ENCODE measurements at places on chromosomes 2 and 18.
A peak's percentile ranks its signal among the peaks of the same experiment; 100 is the strongest.

DNA sequence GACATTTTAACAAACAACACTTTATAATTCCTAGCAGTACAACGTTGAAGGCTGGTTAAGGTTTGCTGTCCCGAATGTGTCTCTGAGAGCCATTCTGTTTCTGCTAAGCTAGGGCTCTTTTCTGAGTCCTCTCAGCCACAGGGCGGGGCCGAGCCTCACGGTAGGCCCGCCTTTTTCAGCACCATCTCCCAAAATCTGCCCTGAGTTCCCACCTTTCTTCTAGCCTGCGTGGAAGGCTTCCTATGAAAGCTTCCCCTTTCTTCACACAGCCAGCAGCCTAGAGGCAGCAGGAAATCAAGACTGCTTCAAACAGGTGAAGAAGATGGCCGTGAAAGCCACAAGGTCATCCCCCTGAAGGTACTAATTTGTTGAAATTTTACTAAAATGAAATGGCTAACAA, 255.5 kb downstream of the CDH2 start:
- DNase-seq, result no peak

DNA sequence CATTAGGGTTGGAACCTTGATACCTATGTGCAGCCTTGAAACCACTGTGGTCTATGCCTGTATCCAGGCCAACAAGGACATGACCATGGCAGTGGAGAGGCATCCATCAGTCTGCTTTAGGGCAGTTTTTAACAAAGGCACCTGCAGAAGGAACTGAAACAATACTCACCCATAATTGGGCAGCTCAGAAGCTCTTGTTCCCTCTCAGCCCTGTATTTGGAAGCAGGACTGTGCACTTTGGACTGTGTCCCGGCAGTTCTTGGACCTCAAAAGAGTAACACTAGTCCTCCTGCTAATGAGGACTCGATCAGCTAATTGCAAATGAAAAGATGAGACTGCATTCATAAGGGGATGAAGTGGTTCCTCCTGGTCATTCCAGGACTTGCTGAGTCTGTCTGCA, 500.2 kb upstream of the TNP1 start:
- peak; percentile 27 for DNase-seq

DNA sequence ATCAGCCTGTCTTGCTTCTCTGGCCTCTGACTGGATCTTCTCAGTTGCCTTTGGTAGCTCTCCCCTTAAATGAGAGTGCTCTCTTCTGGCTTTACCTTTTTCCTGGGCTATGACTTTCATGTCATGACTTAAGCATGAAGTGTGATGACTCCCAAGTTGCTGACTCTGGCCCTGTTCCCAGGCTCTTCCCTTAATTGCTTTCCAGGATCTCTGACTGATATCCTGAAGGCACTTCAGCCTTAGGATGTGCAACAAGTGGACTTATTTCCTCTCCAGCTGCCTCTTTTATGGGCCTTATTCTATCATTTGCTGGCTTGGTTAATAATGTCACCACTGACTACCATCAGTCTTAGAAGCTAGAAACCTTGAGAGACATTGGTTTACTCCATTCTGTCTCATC, 17.4 kb downstream of the SEMA4F start:
- no peak for DNase-seq

DNA sequence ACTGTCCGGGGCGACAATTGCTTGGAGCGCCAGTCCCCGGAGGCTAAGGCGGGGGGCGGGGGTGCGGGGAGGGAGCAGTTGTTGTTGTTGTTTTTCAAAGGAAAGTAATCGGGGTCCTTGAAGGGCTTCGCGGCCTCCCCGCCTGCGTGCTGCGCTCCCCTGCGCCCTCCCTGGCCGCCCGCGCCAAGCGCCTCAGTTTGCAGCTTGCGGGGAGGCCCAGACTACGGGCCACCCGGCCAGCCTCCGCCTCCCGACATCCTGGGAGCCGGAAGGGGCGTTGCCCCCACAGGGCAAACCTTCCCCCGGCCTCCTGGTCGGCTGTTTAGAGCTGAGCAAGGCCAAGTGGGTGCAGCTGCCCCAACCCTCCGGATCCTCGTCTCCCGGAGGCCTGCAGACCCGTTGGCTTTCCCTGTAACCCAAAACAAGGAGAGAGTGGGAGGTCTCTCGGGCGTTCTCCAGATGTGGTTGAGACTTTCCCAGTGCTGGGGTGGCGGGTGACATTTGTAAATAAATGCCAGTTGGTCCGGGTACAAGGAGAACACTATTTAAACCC, 3.7 kb upstream of the SIX3 start:
- DNase-seq, result peak; percentile 64

DNA sequence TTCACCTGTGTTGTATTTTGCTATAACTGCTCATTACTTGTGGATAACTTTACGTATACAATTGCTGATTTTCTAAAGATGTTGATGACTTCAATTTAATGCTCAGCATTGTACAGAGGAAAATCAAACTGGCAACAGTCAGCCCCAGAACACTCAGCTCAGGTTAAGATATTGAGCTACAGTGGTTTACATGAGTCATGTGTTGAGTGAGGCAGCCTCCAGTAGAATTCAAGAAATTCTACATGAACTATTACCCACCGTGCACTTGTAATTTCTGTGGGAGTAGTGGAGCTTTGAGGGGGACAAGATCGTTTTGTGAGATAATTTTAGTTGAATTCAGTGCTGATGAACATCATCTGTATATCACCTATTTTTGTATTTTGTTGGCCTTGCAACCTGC, 292.3 kb downstream of the ALPK2 start:
- DNase-seq, result no peak

GRCh38 chr2:114784890-114785583, 342.6 kb downstream of the DPP10 start:
- DNase-seq, result no peak

GRCh38 chr2:144560251-144560650, 40.3 kb upstream of the ZEB2 start:
- no peak for DNase-seq

DNA sequence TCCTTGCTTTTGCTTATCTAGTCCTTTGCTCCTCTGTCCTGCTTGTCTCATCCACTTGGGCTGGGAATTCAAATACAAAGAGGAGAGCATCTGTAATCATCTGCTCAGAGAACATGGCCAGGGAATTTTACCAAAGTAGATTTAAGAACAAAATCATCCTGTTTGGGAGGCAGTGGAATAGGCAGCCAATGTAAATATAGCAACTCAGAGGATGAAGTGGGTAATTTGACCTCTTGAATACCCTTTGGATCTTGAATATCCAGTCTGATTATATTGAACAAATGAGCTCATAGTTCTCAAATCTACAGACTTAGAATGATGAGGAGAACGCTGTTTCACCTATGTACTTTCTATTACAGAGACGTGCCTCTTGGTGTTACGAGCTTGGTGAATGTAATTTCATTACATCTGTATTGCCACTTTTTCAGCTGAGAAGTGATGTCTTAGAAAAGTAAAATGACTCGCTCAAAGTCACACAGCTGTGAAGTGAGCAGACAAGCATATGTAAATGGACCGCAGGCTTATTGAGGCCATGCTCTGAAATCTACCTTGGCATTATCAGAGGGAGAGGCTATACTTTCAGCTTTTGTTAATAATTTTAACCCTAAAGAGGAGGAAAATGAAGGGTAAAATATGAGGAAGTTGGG, 266.3 kb downstream of the MTX2 start:
- no peak for DNase-seq

- no peak for DNase-seq
Observed at GRCh38 chr2:85834466-85834865, 54.3 kb downstream of the ST3GAL5 start.

GRCh38 chr18:62384068-62384467, 59.0 kb downstream of the TNFRSF11A start:
- DNase-seq, result no peak

DNA sequence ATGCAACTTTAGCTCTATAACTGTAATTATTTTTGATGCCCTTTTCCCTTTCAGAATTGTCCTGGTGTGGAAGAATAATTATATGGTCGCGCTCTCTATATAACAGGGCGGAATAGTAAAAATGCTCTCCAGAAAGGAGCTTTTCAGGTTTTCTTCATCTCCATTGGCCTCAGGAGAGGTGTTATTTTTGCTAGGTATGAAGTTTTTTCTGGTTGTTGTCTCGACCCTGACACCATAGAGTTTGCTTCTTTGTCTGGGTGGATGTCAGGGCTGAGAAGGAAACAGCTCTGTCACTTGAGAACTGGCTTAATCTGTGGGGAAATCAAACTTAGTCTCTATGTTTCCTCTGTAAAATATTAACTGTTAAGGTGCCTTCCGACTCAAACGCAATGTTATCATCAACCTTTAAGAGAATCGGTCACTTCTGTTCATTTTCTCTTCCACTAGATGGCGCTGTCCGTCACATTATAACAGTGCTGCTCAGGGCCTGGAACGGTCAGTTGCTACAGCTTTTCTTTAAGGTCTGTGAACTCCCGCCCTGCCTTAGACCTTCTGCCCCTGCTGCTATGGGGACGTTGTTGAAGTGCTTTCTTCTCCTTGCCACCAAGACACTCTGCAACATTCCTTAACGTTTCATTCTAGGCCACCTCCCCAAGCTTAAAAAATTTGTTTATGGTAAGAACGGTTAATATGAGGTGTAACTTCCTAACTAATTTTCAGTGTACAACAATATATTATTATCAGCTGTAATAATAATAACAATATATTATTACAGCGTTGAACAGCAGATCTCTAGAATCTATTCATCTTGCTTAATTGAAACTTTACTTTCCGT, 23.8 kb upstream of the SERPINB12 start:
- peak; percentile 79 for DNase-seq

- DNase-seq, result no peak
Observed at GRCh38 chr2:9400268-9401058, 22.9 kb downstream of the ITGB1BP1 start.

- no peak for DNase-seq
Observed at GRCh38 chr2:126642031-126642430, 13.9 kb upstream of the GYPC start.

- no peak for DNase-seq
Observed at GRCh38 chr2:133732982-133733900, 165.0 kb upstream of the NCKAP5 start.

DNA sequence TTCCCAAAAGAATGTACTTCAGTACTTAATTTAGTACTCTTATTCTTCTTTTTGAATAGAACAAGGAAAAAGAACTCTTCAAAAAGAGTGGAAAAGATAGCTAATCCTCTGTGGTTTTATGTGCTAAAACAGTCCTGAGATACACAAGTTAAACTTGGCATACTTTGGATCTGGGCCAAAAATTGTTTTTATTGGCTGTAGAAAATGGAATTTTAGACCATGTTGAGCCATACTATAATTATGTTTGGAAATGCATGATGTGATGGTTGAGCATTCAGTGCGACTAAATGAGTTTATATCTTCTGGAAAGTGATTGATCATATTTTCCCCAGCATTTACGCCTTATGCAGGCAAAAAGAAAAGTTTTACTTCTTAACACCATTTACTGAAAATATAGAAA, 18.0 kb upstream of the PDE1A start:
- DNase-seq, result no peak

DNA sequence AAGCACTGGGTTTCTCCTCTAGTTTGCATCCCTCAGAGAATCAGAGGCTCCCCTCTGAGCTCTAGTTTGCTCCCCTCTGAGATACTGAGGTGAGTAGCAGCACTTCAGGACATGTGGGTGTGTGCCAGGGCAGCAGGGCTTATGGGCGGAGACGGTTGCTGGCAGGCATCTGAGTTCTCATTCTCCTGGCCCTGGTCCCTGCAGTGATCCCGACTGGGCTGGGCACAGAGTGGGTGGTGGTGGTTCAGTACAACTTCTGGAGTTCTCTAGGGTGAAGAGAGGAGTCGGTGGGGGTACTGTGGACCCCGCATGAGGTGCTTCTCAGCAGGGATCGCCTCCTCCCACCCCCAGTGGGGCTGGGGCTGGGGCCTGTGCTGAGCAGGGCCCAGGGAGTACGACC, 47.9 kb downstream of the BOLA3 start:
- no peak for DNase-seq

DNA sequence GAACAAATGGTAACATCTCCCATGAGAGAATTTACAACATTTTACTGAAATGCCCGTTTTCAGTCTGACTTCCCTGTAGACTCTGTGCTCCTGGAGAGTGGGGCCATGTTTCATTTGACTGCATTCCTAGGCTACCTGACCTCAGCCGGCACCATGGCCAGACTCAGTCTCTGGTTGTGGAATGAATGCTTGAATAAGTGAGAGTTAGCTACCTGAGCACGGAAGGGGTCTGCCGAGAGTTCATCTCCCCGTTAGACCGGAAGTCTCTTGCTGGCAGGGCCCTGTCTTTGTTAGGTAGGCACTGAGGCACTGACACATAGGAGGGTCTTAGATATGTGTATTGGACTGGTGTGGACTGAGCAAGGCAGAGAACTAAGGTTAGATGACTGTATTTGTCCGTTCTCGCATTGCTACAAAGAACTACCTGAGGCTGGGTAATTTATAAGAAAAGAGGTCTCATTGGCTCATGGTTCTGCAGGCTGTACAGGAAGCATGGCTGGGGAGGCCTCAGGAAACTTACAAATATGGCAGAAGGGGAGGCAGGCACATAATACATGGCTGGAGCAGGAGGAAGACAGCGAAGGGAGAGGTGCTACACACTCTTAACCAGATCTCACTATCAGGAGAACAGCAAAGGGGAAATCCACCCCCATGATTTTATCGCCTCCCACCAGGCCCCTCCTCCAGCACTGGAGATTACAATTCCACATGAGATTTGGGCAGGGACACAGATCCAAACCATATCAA, 271.2 kb downstream of the GLI2 start:
- no peak for DNase-seq
